ENCODE measurements at places on chromosomes 3 and 15.

DNA sequence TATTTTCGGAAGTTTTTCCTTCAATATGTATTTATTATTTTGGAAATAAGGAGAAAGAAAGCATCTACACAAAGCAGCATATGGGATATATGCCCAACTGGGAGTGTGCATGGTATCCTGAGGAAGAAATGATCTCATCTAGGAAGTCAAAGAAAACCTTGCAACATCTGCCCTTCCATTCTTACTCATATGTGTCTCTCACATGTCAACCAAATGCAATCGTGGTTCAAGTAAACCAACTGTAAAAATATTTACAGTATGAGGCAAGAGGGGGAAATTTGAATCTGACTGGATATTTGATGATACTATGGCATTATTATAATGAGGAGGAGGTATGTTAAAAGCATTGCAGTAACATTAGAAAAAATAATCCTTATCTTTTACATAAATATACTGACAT is 3.2 kb upstream of the SCG3 start:
- DNase-seq = no peak

DNA sequence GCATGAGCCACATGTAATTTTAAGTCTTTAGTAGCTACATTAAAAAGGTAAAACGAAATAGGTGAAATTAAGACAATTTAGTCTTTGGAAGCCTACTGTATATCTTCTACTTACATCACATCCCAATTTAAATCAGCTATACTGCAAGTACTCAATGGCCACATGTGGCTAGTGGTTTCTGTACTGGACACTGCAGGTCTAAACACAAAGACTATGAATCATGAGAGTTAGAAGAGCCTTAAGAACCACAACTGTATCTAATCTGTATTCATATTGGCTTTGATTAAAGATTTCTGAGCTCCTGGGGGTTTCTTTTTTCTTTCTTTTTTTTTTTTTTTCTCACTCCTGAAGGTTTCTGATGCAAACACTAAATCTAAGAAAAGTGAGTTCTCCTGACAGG is 2.3 kb upstream of the EIF1B start:
- no peak for DNase-seq

DNA sequence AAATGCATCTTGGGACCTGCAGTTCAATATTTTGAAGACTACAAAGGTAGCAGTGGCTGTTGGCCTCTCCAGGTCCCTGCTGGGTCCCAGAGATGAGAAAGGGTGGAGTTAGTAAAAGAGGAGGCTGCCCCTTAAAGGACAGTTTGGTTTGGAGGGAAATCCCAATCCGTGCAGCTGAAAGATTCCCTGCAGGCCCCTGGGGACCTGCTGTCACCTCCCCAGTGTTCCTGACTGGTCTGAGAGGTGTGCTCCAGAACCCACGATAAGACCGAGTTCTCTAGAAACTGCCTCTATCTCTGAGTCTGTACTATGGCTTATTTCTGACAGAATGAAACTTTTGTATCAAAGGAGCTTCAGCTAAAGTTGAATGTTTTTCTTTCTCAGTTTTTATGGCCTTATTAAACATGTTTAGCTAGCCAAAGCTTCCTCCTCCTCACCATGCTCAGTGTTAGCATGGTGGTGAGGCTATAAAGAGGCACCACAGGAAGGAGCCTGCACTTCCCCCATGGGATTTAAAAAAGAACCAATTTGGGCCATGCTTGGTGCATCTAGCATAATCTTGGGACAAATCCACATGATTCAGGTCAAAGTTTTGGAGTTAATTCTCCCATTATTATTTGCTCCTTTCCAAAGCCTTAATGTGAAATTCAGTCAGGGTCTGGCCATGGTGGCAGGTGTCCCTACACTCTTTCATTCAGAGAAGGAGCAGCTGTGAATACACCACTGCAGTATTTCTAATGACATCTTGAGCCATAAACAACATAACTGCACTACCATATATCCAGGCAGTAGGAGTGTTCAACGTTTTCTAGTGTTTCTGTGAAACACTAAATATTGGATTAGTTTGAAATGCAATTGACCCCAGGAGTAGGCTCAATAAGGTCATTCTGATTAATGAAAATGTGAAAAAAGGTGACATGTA is 74.4 kb downstream of the ATP1B3 start:
- no peak for DNase-seq

DNA sequence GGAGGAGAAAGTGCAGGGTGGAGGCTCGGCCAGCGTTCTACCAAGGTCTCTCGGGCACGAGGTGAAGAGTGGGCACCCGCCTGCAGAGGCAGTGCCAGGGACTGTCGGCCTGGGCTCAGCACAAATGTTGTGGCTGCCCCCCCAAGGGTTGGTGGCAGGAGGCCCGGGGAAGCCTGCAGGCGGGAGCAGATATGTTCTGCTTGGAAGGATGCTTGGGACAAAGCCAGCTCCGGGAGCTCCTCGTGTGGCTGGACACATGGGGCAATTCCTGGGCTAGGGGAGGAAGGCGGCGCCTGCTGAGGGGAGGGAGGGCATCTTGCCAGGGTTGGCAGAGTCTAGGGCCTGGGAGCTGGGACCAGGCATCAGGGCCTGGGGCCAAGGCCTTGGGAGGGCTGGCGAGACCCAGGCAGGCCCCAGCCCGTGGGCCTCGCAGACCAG is 30.4 kb upstream of the FBLN2 start:
- no peak for DNase-seq

DNA sequence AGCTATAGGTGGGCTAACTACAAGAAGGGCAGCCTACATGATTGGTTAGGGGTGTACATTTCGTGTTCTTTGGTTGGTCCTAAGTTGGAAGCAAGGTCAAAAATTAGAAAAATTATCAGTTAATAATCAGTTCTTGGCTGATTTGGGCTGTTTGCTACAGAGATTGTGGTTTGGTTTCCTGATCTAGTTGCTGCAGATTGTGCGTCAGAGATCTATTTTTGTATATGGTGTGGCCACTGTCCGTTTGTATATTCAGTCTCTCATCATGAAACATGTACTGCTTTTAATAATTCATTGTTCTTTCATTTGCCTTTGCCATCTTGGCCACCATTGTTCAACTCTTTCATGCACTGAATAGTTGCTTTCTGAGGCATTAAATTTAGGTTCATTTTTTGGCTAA is 80.9 kb downstream of the LRRC3B start:
- no peak for DNase-seq

DNA sequence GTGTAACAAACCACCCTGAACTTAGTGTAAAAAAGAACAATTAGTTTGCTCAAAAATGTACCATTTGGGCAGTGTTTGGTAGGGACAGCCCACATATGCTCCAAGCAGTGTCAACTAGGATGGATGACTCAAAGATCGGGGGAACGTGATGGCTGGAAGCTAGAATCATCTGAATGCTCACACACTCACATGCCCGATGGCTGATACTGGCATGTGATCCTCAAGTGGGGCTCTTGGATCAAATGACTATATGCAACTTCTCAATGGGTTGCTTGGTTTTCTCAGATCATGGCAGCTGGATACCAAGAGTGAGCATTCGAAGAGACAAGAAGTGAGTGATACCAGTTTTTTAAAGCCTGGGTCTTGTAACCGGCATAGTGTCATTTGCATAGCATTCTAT is 335.9 kb upstream of the KCNMB2 start:
- no peak for DNase-seq

- DNase-seq = no peak
Measured at GRCh38 chr15:98785431-98785806, 137.1 kb downstream of the IGF1R start.

GRCh38 chr3:193095366-193095765 is 145.7 kb upstream of the PLAAT1 start:
- DNase-seq = no peak

DNA sequence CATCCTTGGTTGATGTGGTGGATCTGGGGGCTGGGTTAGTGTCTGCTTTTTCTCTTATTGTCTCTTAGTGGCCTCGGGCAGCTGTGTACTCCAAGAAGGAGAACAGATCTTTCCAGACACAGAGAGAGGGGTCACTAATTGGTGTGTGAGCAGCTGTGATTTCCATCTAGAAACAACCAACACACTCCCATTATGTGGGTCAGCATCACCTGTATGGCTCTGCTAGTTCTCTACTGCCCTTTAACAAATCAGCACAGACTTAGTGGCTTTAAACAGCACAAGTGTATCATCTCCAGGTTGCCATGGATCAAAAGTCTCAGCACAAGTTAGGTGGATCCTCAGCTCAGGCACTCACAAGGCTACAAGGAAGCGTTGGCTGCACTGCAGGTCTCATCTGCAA is 156.8 kb downstream of the LRTM1 start:
- DNase-seq = no peak

- DNase-seq = no peak
Measured at GRCh38 chr3:101466465-101467309, 46.3 kb downstream of the SENP7 start.

GRCh38 chr3:177753451-177754155 is 556.3 kb upstream of the TBL1XR1 start:
- DNase-seq = peak; percentile 26

DNA sequence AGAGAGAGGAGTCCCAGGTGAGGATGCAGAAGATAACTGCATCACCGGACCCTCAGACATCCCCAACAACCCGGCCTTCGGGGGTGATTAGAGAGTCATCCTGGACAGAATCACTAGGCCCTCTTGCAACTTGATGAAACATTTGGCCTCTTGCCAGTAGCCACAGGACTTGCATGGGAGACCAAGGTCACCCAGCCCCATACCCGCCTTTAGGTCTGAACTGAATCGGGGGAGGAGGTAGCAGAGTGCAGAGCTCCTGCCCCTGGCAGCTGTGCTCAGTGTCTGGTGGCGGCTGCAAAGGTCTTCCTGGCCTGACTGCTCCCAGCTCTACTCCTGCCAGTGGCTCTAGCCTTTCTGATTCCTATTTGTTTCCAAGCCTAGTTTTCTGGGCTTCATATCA is 12.4 kb downstream of the PIF1 start:
- no peak for DNase-seq

DNA sequence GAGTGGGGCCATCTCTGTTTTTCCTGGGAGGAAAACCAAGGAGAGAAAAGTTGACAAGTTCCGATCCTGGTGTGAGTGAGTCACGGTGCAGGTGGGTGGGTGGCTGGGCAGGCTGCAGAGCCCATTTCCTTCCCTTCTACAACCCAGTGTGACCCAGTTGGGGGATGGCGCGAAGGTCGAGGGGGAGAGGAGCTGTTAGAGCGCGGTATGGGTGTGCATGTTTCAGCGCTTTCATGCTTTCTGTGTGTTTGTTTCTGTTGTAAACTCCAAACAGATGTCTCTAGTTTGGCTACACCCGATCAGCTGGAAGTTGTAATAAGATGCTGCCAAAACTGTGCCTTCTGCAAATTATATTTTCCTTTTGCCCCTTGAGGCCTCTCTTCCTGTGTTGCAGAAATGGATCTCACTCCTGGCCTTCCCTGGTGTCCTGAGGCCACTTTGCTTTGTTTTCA is 3.8 kb downstream of the FAM43A start:
- DNase-seq = no peak

DNA sequence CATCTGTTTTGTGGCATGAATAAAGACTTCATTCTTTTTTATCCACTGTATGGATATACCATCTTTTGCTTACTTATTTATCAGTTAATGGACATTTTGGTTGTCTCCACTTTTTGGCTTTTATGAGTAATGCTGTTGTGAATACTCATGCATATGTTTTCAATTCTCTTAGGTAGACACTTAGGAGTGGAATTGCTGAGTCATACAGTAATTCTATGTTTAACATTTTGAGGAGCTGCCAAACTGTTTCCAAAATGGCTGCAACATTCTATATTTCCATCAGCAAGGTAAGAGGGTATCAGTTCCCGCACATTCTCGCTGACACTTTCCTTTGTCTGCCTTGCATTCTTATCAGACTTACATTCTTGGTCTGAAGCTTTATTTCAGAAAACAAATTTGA is 191.1 kb downstream of the WNT5A start:
- no peak for DNase-seq

GRCh38 chr15:29110733-29111132 is 158.9 kb downstream of the NSMCE3 start:
- DNase-seq = no peak

DNA sequence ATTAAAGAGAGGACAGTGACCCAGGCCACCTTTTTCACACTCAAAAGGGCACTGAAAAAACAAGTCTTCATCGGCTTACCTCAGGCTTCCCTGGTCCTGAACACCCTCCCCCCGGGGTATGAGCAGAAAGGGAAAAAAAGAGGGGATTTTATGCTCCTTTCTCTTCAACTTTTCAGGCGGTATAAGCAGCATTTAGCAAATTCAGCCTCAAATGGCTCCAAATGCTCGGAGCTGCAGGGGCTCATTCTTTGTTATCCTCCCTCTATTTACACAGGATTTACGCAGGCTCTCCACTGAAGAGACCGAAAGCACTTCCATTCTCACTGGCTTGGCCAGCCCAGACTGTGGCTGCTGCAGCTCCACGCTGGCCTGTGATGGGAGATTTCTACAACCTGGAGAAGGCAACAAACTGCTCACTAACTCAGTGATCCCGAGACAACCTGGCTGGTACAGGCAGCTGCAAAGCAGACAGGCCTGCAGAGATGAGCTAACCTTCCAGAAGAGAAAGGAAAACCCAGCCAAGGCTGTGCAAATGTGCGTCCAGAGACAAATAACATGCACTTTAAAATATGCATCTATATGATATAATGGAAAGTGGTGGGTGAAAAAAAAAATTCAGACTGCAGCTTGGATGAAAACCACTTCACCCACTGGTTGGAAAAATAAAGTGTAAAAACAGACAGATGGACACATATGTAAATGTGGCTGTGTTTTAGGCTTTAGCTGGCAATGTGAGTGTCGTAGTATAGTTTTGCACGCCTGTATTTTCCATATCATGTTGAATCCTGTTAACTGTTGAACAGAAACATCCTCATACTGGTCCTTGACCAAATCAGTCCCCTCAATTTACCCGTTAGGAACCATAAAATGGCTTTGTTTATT is 54.2 kb downstream of the MEIS2 start:
- DNase-seq = no peak

GRCh38 chr3:414063-414462 is 217.5 kb downstream of the CHL1 start:
- DNase-seq = no peak

- DNase-seq = no peak
Measured at GRCh38 chr3:55105647-55106046, 177.8 kb upstream of the LRTM1 start.

GRCh38 chr3:101249522-101249921 is 70.9 kb downstream of the IMPG2 start:
- DNase-seq = no peak

- no peak for DNase-seq
Measured at GRCh38 chr15:43286074-43286473, 19.3 kb upstream of the TGM5 start.

DNA sequence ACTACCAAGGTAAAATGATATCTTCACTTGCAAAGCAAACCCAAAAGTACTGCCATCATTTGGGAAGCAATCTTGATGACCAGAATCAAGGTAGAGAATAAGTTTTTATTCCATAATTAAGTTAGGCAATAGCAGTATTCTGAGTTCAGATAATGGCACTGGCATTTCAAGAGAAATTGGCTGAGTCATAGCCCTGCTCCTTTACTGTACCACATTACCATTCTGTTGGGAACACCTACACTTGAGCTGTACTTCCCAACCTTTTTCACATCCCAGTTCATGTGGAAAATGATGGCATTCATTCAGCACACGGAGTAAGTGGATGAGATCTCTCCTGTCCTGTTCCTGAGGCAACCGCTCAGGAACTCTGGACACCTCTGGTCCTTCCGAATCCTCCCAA is 311.6 kb upstream of the TPRG1 start:
- DNase-seq = no peak

- no peak for DNase-seq
Measured at GRCh38 chr3:135310317-135310716, 515.3 kb downstream of the EPHB1 start.

GRCh38 chr3:170528726-170529125 is 57.1 kb downstream of the SLC7A14 start:
- DNase-seq = no peak

All from hepatic stellate cell (primary cell).